ENCODE measurements at places on chromosomes 5 and 9.

- DNase-seq = no peak
Observed at GRCh38 chr5:34490506-34491250, 165.4 kb upstream of the RAI14 start.

DNA sequence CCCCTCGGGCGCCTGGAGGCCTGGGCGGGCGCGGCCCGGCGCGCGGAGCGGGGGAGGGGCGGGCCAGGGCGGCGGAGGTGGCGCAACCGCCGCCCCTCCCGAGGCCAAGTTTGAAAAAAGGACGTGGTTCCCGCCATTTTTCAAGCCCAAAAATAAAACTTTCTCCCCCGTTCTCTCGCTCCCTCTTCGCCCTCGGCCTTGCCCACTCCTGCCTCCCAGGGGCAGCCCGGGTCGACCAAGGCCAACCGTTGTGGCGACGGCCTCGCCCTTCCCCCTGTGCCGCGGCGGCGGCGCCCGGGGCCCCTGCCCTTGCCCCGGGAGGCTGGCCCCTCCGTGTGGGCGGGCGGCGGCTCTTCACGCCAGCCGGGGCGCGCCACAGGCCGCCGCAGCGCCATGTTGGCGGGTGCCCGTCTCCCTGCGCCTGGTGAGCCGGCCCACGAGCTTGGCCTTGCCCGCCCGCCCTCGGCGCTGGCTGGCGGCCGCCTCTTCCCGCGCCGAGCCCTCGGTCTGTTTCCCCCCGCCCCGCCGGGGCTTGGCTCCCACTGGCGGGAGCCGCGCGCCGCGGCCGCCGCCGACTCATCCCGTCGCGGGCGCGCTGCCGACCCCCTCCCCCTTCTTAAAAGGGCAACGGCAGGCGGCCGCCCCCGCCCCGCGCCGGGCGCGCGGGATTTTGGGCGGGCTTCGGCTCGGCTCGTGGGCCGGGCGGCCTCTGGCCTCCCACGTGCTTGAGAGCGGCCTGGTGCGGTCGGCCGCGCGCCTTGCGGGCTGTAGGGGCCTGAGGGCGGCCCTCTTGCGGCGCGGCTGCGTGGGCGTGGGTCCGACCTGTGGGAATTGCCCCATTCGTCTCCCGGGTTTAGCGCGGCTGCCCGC is 1.3 kb downstream of the ANP32B start:
- DNase-seq = peak; percentile 83

GRCh38 chr9:92535940-92536850 is at the start of gene ECM2:
ECM2 (minus strand) TSS chr9:92535990; CDS start chr9:92522866, 13,124 bp downstream.
- no peak for DNase-seq

DNA sequence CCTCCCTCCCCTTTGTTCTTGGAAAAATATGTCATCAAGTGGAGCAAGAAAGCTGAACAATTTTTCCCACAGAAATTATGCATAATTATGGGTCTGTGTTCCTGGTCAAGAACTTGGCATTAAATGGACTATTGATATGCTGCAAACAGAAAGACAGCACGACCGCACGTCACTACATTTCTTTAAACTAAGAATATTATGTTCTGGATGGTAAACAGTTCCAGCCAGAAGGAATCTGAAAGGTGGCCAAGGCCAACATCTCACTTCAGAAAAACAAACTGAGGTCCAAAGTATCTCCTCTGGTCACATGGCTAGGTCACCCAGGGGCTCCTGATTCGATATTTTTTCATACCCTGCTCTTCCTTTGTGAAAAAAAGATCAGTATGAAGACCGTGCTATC is 173.3 kb upstream of the GAS1 start:
- DNase-seq = no peak

DNA sequence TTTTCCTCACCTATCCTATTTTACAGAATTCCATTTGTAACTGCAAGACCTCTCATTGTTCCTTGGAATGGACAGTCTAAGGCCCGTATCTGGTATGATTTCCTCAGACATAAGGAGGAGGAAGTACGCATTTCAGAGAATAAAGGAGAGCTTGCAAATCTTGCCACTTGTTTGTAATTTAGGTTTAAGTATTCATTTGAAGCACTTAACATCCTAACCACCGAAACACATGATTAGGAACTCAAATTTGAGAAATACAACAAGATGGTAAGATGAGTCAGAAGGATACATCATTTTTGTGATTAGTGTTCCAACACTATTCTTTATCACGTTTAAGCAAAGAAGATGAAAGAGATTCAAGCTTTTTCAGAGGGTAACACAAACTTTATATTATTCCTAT is 3.9 kb upstream of the ZCCHC9 start:
- DNase-seq = no peak

- DNase-seq = no peak
Observed at GRCh38 chr9:4713849-4714248, 27.2 kb downstream of the AK3 start.

- no peak for DNase-seq
Observed at GRCh38 chr5:6302684-6303083, 75.7 kb downstream of the MED10 start.

- DNase-seq = peak; percentile 49
Observed at GRCh38 chr9:75087289-75087823, 599 bp downstream of the NMRK1 start.

- DNase-seq = no peak
Observed at GRCh38 chr5:109653042-109653441, 36.7 kb upstream of the MAN2A1 start.

DNA sequence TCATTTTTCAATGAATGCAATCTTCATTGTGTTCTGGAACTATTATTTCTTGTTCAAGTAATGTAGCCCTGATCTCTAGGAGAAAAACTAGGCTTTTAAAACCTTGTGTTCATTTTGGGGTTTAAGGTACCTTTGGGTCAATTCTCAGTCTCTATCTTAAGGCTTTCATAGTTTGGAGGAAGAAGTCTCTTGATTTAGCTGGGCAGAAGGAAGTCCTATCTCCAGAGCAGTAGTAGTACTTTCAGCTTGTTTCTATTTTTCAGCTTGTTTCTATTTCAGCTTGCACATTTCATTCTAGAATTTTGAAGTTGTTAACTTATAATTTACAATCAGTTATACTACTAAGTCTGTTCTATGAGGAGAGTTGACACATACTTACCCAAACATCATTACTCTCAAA is 15.2 kb downstream of the CSNK1G3 start:
- DNase-seq = no peak

GRCh38 chr5:126656401-126657007 is 55.8 kb downstream of the PHAX start:
- DNase-seq = peak; percentile 24

DNA sequence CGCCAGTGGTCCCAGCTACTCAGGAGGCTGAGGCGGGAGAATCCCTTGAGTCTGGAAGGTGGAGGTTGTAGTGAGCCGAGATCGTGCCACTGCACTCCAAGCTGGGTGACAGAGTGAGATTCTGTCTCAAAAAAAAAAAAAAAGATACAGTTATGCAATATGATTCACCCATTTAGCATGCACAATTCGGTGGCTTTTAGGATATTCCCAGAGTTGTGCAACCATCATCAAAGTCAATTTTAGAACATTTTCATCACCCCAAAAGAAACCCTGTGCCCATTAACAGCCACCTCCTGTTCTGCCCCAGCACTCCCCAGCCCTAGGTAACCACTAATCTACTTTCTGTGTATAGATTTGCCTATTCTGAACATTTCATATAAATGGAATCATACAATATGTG is 4.3 kb upstream of the DHFR start:
- no peak for DNase-seq

- DNase-seq = no peak
Observed at GRCh38 chr5:155282503-155283107, 269.1 kb downstream of the KIF4B start.

DNA sequence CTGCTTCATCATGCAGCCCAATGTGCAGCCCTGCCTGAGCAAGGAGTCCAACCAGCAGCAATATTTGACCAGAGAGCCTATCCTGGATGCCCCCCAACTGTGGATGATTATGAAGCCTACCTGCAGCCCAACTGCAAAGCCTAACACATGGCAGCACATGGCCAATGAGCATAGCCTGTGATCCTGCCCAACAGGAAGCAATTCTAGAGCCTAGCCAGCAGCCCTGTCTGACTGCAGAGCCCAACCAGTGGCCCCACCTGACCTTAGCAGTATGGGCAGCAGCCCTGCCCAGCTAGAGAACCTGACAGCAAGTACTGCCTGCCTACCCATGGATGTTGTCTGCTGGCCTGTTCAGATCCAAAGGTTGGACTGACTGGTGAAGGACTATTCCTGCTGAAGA is 97.3 kb upstream of the SH3GL2 start:
- DNase-seq = no peak

- DNase-seq = no peak
Observed at GRCh38 chr5:150523472-150524350, 15.8 kb downstream of the NDST1 start.

DNA sequence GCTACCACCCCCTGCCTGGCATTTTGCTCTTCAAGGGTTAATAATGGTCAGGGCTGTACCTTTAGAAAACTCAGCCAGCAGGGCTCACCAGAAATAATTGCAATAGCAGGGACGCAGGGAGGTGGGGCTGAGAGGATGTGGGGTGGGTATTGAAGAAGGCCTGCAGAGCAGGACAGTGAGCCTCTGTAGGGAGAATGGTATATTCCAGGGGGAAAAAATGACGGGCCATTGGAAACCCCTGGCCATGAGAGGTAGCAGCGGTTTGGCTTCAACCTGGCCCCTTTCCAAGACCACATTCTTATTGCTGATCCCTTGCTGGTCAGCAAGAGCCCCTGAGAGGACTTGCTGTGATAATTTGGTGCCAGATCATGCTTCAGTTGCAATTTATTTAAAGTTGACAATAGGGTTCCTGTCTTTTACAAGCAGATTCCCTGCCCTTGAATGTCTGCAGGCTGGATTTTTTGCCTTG is 36.7 kb upstream of the CTNNA1 start:
- DNase-seq = no peak

- DNase-seq = peak; percentile 59
Observed at GRCh38 chr9:131739133-131739958, 530 bp downstream of the RAPGEF1 start.

- no peak for DNase-seq
Observed at GRCh38 chr5:110880413-110880812, 141.6 kb downstream of the SLC25A46 start.

GRCh38 chr5:180589771-180590542 is 1.3 kb downstream of the SCGB3A1 start:
- no peak for DNase-seq

DNA sequence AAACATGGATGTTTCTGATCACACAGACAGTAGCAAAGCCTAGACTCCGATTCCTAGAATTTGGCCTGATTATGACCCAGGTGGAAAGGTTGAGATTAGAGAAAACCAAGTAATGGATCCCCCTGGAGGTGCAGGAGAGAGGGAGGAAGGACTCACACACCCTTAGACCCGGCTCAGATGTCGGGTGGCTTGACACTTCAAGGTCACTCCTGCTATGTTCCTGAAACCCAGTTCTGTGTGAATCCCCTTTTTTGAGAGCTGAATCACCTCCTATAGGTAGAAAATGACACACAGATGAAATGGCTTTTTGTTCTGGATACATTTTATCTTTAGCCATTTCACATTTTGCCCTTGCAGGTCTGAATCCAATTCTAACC is 192.8 kb downstream of the ARRDC3 start:
- no peak for DNase-seq

DNA sequence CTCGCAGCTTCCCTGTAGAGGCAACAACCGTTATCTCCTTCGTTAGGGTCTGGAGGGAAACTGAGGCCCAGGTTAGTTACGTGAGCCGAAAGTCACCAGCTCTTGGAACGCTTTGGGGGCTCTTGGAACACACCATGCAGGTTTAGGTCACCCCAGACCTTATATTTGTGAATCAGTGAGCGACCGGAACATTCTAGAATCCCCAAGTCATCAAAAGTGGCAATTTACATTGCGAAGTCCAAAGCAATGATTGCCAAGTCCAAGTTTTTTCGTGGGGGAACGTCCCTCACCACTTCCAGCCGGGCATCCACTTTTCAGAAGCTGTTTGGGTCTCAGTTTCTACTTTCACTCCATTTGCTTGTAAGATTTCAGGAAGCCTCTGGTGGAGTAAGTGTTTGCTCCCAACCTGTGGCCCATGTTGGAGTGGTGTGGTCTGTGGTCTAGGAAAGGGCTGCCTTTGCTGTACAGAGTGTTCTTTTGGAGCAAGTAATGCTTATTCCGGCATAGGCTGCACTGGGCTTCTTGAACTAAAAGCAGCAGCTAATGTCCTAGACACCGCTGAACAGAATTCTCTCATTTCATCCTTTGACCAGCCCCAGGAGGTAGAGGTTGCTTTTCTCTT is 32.8 kb upstream of the SPRY4 start:
- DNase-seq = peak; percentile 14

DNA sequence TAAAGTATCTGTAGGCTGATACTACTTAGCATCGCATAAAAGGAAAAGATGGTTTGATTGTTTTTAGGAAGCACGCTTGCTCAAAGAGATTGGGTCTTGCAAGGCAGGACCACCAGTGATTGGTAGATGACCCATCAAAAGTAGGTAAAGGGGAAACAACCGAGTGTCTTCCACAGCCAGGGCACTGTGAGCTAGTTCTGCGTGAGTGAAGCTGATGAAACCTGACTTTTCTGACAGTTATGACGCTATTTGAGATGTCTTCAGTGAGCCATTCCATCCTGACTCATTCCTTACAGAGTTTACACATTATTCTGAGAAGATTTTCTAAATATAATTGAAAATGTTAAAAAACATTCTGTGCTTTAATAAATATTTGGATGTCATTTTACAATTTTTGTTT is 49.7 kb downstream of the BASP1 start:
- DNase-seq = no peak

DNA sequence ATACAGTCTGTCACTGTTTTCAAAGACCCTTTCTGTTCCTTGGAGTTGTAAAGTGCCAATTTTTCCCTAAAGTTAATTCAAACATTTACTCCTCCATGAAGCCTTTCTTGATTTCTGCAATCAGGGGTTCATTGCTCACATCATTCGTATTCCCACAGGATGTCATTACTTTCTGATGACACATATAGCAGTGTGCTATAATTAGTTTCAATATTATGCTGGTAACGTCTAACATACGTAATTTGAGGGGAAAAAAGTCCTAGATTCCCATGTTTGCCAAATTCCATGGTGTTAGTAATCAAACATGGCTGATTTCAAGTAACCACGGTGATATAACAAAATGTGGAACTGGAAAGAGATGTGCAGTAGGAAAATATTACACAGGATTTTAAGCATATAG is 468.2 kb upstream of the MEF2C start:
- DNase-seq = no peak

- DNase-seq = peak; percentile 25
Observed at GRCh38 chr9:136404801-136405136, 4.8 kb upstream of the SNAPC4 start.

DNA sequence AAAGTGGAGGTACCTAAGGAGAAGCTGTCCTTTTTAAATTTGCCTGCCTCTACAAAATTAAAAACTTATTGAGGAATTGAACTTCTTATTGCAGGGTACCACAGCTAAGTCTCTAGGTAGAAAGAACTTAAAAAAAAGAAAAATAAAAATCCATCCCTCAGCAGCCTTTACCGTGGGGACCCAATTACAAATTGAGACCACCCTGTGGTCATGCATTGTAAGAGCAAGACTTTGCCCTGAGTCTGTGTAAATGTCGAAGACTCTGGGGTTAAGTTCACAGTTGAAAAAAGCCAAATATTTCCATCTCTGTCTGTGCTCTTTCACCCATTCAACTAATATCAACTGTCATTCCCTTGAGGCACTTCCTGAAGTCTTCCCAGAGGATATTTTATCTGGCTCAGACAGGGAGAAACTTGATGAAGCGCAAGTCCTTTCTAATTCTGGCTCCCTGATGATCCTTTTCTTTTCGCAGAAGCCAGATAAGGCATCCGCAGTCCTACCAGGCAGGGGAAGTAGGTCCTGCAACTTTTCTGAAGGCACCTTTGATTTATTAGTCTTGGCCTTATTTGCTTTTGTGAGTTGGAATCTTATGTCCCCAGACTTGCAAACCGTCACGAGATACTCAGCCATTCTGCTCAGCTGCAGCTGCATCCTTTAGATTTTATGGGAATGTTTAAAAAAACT is 323.8 kb upstream of the WWC1 start:
- DNase-seq = no peak

- DNase-seq = no peak
Observed at GRCh38 chr9:19470567-19470966, 61.8 kb downstream of the ACER2 start.

Data from stimulated activated naive CD8-positive, alpha-beta T cell treated with anti-CD3 and anti-CD28 coated beads, Interleukin-15, Interleukin-2, amounts not matched to agents 100 U/mL and 50 U/mL, for 24 hours (primary cell).